ENCODE measurements at places on chromosomes 5 and 9.

DNA sequence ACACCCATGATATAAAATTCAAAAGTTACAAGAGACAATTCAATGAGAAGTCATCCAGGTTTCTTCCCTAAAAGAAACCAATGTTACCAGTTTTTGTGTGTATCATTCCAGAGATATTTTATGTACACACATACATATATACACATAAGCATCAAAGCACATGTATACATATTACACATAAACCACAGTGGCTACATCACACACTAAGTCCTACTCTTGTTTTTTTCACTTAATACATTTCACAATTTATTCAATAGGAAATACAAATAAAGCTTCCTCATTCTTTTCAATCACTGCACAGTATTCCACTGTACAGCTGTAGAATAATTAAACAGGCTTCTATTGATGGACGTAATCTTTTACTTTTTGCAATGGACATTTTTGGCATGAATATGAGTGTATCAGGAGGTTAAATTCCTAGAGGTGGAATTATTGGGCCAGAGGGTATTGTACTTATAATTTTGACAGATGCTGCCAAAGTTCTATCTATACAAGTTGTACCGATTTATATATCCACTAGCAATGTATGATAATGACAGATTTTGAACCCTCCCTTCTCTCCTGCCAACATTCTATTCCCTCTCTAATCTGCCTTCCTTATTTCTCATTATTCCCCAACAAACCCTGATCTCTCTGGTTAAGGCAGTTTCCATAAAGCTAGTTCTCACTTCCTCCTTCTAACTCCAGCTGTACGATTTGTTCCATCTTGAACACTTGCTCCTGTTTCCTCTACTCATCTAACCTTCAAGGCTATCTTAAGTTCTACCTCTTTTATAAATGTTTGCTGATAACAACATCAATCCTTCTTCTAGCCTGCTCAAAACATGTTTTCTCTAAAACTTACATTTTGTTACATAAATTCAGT, 35.2 kb downstream of the MRPS27 start:
- DNase-seq: peak; percentile 42

DNA sequence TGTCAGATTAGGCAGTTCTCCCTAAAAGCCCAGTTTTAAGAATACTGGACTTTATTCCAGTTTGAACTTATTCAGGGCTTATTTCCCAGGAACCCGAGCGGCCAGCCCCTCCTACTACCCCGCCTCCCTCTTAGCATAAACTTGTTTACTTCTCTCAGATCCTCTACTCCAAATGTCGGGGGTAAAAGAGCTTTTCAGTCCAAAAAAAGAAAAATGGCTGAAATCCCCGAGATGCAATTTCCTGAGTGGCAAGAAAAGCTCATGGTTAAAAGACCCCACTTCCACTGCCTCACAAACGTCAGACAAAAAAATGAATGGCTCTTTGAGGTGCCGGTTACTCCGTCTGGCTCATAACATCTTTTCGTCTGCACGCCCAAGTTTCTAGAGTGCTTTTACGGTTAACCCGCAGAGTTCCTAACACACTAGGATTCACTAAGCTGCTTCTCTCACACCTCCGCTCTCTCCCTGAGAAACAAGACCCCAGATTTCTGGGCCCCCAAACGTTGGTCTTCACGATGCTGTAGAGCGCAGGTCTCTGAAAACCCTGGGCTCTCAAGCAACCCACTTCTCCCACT, 402 bp downstream of the BRD8 start:
- peak; percentile 59 for DNase-seq

GRCh38 chr5:168132241-168132641, 159.2 kb upstream of the WWC1 start:
- DNase-seq: no peak

GRCh38 chr5:107813559-107813958, 142.8 kb upstream of the EFNA5 start:
- peak; percentile 9 for DNase-seq

DNA sequence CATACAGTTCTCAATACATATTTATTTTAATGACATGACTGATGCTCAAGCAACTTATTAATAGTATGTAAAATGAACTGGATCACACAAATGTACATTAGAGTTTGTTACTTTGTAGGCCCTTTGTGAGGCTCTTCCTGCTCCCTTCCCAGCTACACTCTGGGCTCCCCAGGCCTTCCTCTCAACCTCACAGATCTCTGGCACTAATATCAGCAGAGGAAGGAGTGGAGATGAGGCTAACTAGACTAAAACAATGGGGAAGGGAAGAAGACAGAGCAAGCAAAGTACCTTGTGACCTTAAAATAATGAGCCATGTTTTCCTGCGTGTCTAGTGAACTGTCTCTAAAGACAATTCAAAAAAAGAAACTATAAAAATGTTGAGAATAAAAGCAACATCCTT, 30.3 kb upstream of the TEK start:
- DNase-seq: no peak

DNA sequence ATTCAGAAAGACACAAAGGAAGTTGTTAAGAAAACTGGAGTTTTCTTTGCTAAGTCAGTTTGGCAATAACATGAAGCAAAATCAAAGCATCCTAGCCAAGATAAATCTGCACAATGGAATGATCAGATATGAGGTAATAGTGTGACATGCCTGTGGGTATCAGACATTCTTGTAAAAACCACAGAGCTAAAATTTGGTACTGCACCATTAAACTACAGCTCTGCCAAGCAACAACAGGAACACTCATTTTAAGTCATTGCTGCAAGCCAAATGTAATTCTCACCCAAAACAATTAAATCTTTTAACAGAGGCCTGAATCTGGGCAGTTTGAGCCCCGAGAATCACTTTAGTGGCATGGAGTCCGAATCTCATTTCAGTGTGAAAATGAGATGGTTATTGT, 96.6 kb downstream of the VCAN start:
- no peak for DNase-seq

- DNase-seq: peak; percentile 90
These were observed 150.8 kb downstream of the EFNA5 start for GRCh38 chr5:107519900-107520354.

DNA sequence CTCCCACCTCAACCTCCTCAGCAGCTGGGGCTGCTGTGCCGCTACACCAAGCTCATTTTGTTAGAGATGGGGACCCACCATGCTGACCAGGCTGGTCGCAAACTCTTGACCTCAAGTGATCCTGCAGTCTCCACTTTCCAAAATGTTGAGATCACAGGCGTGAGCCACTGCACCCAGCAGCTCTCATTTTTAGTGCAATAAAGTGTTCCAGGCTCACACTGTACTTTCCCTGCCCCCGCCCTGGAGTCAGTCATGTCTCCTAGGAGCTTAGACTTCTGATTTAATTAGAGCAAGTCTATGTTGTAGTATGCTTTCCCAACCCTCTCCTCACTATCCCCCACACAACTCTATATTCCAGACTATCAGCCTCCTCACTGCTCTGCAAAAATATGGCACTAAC, 238.0 kb upstream of the ACTBL2 start:
- no peak for DNase-seq

GRCh38 chr5:23461576-23461975, 45.8 kb upstream of the PRDM9 start:
- no peak for DNase-seq

- DNase-seq: peak; percentile 62
These were observed 974 bp downstream of the C9orf40 start for GRCh38 chr9:74951725-74952151.

DNA sequence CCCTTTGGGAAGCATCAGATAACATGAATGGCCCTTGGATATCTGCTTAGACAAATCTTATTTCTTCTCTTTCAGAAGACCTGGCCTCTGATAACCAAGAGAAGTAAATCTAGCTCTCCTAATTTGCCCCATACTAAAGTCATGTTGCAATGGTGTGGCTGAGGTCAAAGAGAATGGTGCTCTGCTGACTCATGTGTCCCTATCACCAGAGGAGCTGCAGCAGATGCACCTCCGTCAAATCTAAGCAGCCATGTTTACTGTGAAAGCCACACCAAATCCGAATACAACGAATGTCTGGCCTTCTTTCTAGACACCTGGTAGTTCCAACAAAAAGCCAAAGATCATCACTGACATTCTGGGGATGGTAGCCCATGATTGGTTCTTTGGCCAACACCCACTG, 23.2 kb downstream of the RETREG1 start:
- DNase-seq: no peak

GRCh38 chr5:67156976-67157583, 39.5 kb downstream of the CD180 start:
- DNase-seq: peak; percentile 63

DNA sequence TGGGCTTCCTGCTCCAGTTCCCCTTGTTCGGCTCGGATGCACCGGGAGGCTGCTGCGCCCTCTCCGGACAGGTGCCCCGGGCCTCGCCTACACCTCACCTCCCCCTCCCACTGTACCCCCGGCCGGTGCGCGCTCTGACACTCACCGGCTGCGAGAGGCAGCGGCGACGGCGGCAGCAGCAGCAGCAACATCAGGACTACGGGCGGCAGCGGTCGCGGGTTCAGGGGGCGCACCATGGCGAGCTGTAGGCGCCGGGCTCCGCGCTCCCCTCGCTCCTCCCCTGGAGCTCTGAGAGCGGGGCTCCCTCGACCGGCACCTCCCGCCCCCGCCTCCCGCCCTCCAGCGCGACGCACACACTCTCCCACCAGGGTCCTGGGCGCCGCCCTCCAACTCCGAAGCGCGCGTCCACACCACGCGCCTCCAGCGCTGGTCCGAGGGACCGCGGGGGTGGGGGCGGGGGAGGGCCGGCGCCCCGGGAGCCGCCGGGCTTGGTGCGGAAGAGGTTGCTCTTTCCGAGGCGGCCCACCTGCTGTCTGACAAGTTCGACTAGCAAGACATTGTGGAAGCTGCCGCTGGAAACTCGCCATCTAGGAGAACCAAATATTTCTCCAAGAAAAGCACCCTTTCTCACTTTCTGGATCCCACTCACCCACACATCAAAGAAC, at the start of gene GFRA3:
Gene GFRA3 (minus strand): TSS at position 433 of the 665 bp plus-strand sequence. CDS start 197 bp downstream, at position 236.
- DNase-seq: no peak

- no peak for DNase-seq
These were observed 120.5 kb downstream of the PRDM6 start for GRCh38 chr5:123209502-123210027.

- DNase-seq: peak; percentile 30
These were observed at the start of gene SARDH for GRCh38 chr9:133737774-133738639. Gene SARDH (minus strand): TSS chr9:133738352. CDS start chr9:133734173, 4,179 bp downstream.

GRCh38 chr5:166045961-166046360, 2245.5 kb upstream of the WWC1 start:
- no peak for DNase-seq

- no peak for DNase-seq
These were observed 12.4 kb downstream of the SPOCK1 start for GRCh38 chr5:137486707-137487106.

DNA sequence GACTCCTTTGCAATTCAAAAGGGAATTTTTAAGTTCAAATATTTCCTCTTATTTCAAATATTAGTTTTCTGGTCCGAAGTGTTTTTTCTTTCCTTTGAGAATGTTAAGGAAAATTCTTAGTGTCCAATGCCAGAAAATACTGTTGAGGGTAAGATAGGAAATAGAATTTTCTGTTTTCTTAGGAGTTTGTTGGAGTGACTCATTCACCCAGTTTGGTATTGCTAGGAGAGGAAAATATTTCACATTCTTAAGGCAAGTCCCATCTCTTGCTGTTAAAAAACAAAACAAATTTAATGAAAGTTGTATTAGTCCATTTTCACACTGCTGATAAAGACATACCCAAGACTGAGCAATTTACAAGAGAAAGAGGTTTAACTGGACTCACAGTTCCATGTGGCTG, 349.2 kb upstream of the ADAMTSL1 start:
- no peak for DNase-seq

DNA sequence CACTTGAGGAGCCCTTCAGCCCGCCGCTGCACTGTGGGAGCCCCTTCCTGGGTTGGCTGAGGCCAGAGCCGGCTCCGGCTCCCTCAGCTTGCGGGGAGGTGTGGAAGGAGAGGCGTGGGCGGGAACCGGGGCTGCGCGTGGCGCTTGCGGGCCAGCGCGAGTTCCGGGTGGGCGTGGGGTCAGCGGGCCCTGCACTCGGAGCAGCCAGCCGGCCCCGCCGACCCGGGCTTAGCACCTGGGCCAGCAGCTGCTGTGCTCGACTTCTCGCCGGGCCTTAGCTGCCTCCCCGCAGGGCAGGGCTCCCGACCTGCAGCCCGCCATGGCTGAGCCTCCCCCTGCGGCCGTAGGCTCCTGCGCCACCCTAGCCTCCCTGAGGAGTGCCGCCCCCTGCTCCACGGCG, 6.2 kb upstream of the SHB start:
- no peak for DNase-seq

DNA sequence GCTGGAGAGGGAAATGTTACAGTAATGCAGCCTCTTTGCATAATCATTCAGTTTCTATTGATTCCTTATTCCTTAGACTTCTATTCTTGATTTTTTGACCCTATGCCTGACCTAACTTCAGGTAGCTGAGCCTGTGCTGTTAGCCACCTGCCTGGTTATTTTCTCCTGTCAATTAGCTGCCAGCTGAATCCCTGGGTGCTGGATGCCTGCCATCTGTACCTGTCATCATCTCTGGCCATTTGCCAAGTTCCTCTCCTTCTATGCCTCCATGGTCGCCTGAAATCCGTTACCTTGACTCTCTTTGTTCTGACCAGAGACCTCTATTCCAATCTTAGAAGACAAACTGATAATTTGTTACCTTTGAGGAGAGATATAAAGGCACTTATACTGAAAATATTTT, 178.3 kb downstream of the CAVIN4 start:
- DNase-seq: no peak

- peak; percentile 46 for DNase-seq
These were observed 909 bp downstream of the SLC36A1 start for GRCh38 chr5:151448038-151448985.

- DNase-seq: peak; percentile 14
These were observed 247.5 kb downstream of the GABRB2 start for GRCh38 chr5:161299053-161299452.

- no peak for DNase-seq
These were observed 471.1 kb downstream of the DMAC1 start for GRCh38 chr9:7328453-7328852.

GRCh38 chr9:74006935-74007334, 490.2 kb upstream of the RORB start:
- DNase-seq: peak; percentile 15

All from NAMALWA (cell line).